ENCODE measurements at places on chromosomes 7 and 10.

DNA sequence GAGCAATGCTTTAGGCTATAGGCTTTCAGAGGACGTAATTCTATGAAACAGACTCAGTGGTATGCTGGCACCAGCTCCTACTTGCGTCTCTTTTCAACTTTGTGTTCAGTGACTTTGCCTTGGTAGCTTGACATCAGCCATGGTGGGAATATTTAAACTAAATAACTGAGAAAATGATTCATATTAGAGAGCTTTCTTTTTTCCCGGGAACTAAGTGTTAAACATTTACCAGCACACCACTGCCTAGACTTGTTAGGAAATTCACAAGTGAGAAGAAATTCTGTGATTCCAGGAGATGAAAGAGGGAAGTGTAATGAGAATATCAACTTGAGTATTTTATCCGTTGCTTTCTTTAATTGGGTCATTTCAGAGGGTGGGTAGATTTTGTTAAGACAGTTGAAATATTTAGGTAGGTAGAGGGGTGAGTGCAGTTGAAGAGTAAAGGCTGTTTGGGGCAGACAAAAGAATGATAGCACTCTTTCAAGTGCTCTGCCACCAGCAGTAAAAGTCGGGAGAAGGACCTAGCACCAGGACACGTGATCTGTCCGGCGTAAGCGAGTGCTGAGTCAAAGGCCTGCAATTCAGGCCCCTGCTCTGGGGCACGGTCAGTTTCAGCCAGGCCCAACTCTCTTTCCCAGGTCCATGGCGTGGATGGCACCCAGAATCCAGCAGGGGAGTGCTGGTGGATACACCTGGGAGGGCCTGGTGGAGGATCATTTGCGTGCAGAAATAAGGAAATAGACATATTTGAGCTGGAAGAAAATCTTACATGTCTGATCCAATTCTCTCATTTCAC is 206.3 kb downstream of the SNX10 start:
- DNase-seq = no peak

GRCh38 chr7:123599766-123600165 is 1.9 kb upstream of the ASB15 start:
- no peak for DNase-seq

DNA sequence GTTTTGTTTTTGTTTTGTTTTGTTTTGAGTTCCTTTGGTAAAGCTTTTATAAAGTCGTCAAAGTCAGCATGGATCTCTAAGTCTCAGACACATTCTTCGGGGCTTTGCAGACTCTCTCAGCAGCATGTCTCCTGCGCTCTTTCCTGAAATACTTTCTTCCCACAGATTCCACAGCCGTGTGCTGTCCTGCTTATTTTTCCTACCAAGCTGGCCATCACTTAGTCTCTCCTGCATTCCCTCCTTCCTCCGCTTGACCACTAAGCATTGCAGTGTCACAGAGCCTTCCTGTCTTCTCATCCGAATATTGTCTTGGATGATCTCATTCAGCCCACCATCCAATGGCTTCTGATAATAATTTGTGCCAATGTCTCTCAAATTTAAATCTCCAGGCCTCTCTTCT is 434.3 kb upstream of the C7orf33 start:
- DNase-seq = no peak

DNA sequence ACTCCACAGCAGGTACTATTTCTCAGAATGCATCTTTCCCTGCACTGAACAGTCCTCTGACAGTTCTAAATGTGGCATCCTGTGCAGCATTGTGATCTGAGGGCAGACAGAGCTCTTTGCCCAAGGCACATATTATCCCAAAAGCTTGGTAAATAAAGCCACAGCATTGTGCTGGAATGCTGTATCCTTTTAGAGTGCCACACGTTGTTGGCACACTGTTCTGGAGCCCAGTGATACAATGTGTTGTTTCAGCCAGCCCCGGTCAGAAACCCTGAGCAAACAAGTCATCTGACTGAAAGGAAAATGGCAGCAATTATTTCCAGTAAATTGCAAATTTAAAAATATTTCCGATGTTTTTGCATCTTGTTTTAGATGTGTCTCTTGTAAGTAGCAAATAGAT is 45.4 kb downstream of the NAMPT start:
- no peak for DNase-seq

- DNase-seq = no peak
These were observed 95.8 kb downstream of the CLEC2L start for GRCh38 chr7:139619367-139619657.

DNA sequence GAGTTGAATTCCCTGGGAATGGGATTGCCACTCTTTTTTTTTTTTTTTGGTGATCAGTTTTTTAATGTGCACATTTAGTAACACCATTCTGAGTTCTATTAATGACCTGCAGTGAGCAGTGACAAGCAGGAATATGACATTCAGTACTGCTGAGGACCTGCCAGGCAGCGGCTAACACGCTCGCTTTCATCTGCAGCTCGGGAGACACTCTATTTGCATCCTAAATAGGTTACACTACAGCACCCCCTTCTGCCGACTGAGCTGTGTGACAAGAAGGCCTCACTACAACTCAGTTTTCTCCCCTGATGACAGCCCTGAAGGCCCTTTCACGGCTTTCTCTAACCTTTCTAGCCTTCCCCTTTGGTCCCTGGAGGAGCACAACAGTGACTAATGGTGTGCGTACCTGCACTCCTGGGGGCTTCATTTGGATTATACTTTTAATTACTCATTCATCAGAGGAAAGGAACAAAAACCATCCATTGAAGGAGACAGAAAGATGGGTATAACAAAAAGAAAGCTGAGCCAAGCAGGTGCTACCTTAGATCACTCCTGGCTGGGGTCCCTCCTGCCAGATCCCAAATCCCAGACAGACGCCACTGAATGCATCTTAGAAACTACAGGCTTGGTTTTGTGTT is 872.4 kb downstream of the LRMDA start:
- DNase-seq = no peak

DNA sequence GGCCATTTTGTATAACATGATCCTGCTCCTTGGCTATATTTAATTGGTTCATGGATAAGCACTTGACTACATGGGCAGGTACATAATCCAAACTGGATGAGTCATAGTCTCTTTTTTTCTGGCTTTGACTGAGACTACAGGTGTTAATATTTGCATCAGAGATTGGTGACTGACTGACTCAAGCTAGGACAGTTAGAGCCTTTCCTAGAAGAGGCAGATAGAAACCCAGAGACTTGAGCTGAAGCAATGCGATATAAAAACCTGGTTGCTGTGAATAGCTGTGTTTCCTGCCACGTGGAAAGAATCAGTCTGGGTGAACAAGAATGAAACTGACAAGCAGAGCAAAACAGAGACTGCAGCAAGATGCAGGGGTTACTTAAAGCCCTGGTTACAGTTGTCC is 81.0 kb downstream of the SAMD9 start:
- no peak for DNase-seq

- DNase-seq = no peak
These were observed 223.2 kb upstream of the IGFBP3 start for GRCh38 chr7:46143949-46144917.

DNA sequence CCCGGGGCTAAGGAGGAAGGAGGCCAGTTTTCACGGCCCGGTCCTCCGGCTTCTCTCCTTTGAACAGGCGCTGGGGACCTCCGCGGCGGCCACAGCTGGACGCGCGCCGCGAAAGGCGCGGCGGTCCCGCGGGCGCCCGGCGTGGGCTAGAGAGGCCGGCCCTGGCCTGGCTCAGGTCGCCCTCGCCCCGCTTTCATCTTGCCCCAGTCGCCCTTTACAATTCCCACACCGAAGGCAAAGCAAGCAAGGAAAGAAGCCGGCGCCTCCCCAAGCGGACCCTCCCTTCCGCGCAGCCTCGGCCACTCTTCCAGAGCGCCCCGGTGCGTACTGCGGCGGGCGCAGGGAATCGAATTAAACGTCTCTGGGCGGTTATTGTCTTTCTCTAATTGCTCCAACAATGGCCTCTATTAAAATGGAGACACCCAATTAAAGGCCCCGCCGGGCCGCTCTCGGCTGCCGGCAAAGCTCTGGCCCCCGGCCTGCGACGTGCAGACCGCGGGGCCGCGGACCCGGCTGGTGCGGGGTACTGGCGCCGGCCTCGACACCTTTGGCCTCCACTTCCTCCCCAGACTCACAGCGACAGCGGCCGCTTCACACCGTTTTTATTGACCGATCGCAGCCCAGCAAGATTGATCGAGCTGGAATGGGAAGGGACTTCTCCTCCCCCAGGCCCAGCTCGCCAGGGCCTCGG is 4.5 kb upstream of the GATA3 start:
- no peak for DNase-seq

DNA sequence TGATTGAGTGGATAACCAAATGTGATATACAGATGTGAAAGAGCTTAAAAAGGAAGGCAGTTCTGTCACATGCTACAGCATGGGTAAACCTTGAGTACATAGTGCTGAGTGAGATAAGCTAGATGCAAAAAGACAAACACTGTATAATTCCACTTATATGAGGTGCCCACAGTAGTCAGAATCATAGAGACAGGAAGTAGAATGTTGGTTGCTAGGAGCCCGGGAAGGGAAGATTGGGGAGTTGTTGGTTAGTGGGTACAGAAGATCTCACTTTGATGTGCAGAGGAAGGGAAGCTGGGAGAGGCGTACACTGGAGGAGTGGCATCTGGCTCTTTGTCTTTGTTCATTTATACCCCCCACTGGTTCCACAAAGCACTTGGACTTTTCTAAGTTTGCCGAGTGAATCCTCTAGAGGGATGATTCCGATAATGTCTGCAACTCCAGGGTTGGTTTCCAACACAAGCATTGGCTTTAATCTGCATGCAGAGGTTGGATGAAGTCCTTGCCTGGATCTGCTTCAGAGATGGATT is 39.5 kb downstream of the TSPAN14 start:
- no peak for DNase-seq

DNA sequence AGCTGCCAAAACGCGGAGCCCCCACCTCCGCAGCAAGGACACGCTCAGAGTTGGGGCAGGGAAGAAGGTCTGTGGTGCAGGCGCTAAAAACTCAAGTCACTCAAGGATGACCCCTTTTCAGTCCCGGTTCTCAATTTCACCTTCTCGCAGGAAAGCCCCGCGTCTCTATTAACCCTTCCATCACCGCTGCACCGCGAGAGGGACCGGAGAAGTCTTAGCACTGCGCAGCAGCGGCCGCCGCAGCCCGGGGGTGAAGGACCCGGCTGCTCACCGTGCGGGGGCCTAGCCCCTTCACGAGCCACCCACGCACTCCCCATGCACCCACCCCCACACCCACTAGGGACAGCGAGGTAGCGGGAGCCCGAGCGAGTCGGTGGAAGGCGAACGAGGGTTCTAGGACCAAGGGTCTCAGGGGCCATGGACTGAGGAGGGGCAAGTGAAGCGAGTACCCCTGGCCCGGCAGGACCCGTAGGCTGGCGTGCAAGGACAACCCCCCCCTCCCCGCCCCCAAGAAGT is 162.9 kb downstream of the SH3PXD2A start:
- no peak for DNase-seq

DNA sequence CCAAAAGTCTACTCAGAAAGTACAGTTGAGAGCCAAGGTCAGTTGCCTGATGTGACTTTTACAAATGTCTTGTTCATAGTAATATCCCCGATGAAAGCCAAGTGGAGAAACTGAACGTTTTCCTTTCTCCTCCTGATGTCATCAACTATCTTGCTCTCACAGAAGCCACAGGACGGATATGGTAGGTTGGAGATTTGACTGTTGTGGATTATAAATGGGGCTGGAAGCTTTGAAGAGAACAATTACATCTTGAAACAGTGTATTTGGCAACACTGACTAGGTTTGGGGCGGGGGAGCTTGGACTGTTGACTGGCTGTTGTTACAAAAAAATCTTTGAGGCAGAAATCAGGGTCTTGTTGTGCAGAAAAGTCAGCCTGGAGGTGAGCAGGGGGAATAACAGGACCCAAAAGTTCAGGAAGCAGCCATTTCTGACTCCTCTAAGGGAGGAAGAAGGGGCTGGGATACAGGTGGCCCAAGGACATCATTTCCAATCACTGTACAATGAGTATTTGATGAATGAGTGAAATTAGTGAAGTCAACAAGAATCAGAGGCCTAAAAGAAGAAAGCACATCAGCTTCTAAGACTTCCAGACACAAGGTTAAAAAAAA is 24.3 kb downstream of the PLEKHS1 start:
- DNase-seq = no peak

GRCh38 chr7:5607951-5608656 is 173.4 kb downstream of the RNF216 start:
- DNase-seq = no peak

DNA sequence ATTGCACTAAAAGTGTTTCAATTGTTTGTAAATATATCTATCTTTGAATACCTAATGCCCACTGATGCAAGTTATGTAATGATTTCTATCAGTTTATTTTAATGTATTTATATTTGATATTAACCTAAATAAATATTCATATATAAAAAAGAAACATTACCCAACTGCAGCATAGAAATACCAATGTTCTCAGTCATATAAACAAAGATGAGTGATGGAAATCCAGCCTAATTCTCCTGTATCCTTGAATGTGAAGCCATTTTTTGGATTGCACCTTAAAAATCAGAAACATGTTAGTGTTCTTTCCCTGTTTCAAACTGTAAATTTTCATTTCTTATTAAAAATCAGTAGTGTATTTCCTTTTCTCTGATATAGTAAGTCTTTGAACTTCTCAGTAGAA is 305.8 kb upstream of the GNAI1 start:
- DNase-seq = no peak

GRCh38 chr10:15879058-15879457 is 18.8 kb upstream of the MINDY3 start:
- DNase-seq = no peak

GRCh38 chr7:137006293-137006692 is 137.8 kb downstream of the CHRM2 start:
- DNase-seq = no peak

DNA sequence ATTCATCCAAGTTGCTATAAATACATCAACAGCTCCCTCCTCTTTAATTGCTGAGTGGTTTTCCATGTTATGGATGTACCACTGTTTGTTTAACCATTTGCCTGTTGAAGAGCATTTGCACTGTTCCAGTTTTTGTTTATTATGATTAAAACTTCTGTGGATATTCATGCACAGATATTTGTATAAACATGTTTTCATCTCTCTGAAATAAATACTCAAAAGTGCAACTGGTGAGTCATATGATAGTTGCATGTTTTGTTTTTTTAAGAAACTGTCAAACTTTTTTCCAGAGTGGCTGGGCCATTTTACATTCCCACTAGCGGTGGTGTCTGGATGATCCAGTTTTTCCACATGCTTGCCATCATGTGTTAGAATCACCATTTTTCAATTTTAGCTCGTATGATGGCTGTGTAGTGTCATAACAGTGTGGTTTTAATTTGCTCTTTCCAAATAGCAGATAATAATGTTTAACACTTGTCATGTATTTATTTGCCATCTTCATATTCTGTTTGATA is 33.6 kb downstream of the MEOX2 start:
- DNase-seq = no peak

GRCh38 chr7:120521761-120522737 is 249.1 kb downstream of the KCND2 start:
- DNase-seq = no peak

- no peak for DNase-seq
These were observed 186.2 kb upstream of the BMPER start for GRCh38 chr7:33719059-33719581.
